ENCODE measurements at places on chromosomes 1 and 21.

GRCh38 chr1:157114183-157115121, 14.8 kb upstream of the ETV3L start:
- DNase-seq: no peak

DNA sequence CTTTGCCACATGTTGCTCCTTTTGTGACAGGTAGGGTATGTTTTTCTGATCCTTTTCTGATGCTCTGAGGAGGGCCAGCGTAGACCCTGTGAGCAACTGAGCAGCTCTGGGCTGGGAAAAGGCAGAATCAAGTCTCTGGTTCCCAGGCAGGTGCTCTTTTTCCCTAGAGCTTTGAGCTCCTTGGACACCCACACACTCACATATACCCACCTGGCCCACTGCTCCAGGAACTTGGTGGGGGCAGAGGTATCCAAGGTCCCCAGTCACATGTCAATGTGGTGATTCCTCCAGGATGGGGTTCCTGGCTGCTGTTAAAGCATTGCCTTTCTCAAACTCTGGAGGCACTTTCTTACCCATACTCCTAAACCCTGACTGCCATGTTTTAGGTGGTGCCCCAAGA, 5.4 kb downstream of the CD2 start:
- DNase-seq: no peak

GRCh38 chr1:8425150-8425780, 107.4 kb downstream of the SLC45A1 start:
- no peak for DNase-seq

- DNase-seq: no peak
Measured at GRCh38 chr21:34511181-34511580, 829 bp downstream of the KCNE1 start.

DNA sequence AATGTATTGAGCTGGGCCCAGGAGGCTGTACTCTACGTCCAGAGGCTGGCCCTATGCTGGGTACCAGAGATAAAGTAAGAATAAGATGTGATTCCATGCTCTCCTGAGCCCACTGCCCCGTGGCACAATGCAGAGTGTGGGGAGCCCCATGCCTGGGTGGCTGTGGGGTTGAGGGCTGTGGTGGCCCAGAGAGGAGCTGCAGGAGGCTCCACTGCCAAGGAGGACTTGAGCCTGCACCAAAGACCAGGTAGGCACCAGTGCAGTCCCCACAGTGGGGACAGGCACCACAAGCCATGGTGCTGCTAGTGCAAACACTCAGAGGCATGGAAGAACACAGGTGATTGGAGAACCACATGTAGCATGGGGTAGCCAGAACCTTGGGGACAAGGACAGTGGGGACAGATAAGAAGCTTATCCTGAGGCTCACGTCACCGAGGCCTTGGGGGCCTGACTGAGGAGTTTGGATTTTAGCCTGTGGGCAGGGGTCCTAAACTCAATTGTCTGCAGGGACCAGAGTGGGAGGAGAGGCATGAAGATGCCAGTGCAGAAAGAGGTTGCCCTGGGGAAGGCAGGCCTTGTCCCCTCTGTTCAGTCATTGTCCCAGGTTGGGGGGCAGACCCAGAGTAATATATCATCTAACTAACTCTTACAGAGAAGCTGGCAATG, 21.9 kb upstream of the EPS8L3 start:
- no peak for DNase-seq

- DNase-seq: peak; percentile 67
Measured at GRCh38 chr1:30911059-30911954, 2.7 kb upstream of the SDC3 start.

GRCh38 chr1:221606256-221606655, 135.6 kb downstream of the DUSP10 start:
- DNase-seq: no peak

DNA sequence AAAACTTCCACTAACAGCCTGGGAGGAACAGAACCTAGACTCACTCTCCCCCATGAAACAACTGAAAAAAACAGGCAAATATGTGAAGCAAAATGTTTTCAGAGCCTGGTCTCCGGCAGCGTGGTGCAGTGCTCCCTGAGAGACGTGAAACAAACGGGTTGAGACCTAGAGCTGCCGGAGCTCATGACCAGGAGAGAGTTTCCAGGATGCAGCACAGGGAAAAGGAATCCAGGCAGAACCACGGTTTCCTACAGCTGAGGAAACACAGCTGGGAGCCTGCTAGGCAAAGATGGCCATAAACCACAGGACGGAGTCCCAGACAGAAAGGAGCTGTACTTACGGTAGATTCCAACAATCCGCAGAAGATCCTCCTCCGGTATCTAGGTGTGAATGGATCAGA, 20.2 kb upstream of the SLC19A1 start:
- DNase-seq: no peak

DNA sequence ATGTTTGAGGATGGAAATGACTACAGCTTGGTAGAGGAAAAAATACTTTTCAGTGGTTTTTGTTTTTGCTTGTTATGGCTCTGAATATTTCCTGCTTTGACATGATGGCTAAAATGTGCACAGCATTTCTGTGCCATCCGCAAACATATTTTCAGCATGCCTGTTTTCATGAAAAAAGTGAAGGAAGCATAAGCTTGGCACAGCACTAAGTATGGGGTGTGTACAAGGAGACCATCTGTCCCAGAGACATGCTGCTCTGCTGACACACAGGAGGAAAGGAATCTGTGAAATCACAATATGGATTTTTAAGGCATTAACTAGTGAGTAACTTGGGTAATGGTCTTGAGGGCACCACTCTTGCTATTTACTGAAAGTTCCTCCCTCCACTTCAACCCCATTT, 595.5 kb downstream of the RWDD3 start:
- DNase-seq: no peak

GRCh38 chr1:157103268-157103667, 3.7 kb upstream of the ETV3L start:
- DNase-seq: no peak

GRCh38 chr1:102102276-102102780, 105.6 kb upstream of the OLFM3 start:
- DNase-seq: no peak

- DNase-seq: peak; percentile 85
Measured at GRCh38 chr1:116504308-116505156, 66.3 kb downstream of the CD58 start.

DNA sequence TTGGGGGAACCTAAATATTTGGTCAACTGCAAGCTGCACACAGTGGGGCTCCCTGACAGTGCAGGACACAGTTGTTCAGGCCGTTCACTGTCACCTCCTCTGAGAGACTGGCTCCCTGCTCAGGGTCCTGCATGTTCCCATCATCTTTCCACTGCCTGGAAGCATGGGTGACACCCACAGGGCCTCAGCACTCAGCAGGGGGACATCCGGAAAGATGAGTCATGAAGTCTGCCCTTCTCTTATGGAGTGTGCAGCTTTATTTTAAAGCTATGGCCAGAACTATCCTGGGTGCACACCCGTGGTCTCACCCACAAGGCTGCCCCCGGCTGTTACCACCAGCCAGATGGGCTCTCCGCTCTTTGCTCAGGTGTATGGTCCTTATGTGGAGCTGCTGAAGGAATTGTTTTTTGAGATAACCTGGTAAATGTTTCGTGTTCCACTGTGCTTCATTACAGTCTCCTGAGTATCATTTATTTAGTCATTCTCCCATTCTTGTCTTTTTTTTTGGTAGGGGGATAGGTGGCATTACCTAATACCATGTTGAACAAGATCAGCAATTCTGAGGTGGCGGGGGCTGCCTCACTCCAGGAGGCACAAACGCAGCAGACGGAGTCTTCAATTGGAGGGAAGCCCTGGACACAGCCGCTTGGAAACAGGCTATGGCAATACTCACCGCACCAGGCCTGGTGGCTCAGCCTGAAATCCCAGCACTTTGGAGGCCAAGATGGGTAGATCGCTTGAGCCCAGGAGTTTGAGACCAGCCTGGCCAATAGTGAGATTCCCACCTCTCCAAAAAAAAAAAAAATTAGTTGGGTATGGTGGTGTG, 14.3 kb downstream of the TRIM11 start:
- DNase-seq: peak; percentile 43

- DNase-seq: no peak
Measured at GRCh38 chr1:59105548-59106507, 191.1 kb upstream of the FGGY start.

- no peak for DNase-seq
Measured at GRCh38 chr1:8086055-8086454, 59.9 kb upstream of the ERRFI1 start.

DNA sequence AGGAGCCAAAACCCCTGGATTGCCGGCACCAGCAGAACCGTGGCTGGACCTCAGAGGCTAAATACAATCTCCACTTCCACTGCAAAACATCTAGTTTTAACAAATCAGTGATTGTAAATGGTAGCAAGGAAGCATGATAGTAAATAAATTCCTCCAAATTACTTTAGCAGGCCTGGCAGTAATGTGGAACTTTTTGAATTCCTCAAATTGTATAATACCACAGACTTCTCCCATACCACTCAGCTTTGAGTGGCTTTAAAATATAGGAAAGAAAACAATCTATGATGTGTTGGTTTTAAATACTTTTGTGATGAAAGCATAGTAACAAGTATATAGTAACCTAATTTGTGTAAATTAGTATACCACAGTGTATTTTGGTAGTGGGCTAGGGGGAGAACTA, 34.1 kb downstream of the NIBAN1 start:
- DNase-seq: no peak

DNA sequence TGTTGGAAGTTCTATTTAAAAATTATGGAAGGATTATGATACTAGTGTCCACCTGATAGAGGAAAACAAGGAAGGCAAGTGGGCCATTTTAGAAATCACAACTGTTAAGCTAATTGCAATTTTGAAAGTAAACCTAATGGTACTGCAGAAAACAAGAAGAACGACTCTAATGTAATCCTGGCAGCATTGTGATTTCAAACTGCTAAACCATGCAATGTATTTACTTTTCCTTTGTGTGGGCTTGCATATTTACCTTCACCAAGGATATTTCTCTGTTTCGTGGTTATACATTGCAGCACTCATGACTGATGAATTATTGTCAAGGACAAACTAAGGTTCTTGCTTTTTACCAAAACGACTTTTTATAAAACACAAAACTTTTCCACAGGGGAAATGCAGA, 88.1 kb downstream of the TM2D1 start:
- DNase-seq: no peak

DNA sequence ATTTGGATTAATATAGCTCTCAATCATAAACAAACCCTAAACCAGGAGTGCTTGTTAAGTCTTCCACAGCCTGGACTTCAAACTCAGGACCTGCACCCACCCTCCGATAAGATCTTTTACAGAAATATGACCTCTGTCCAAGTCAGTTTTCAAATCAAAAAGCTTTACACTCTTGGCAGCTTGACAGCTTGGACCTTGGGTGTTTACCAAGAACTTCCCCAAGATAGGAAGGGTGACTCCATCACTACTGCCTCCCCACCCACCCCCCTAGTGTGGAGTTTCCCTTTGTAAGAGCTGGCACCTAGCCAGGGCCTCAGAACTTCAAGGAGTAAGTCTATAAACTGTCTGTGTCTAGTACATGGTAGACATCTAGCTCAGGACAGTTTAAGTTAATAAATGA, 9.6 kb downstream of the BCAR3 start:
- DNase-seq: peak; percentile 72

DNA sequence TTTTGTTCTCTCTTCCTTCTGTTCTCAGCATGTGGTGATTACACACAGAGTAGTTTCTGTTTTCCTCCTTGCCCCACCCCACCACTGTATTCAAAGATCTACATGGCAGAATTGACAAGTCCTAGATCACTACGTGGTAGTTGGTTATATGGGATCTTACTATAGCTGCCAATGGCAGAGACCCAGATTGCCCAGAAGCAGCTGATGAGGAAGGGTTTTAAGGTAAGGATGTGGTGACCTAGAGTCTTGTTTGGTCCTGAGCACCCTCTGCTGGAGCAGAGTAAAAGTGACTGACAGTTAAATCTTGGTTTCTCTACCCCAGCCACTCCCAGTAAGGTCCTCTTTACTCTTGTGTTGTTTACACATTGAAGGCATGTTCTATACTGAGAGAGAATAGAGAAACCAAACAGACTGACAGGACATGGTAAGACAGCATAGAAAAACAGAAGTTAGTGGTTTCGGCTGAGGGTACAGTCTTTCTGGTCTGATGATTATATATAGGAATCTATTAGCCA, 22.8 kb upstream of the STRIP1 start:
- DNase-seq: peak; percentile 59

- peak; percentile 17 for DNase-seq
Measured at GRCh38 chr1:176691251-176692228, 228.6 kb downstream of the PAPPA2 start.

DNA sequence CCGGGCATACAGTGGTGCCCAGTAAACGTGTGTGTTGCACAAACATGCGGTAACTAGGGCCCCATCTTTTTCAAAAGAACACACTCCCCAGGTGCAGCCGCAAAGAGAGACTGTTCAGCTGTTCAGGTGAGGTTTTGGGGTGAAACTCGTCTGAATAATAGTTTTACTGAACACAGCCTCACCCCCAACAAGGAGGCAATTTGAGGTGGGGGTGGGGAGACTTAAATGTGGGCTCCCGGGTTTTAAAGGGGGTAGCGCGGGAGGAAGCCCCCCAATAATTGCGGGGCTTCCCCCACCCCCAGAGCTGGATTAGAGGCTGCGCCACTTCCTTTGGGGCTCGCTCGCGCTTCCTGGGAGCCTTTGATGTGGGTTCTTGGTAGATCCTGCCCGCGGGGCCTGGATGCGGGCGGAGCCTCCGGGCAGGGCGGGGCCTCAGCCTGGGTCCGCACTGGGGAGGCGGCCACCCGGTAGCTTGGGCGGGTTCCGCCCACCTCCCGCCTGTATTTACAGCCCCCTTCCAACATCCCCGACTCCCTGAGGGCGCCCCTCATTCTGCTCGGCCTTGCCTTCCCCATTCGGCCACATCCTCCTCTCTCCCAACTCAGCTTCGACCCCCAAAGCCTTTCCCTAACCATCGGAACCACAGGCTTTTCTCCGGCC, 6.4 kb upstream of the EPHA2 start:
- no peak for DNase-seq

- DNase-seq: no peak
Measured at GRCh38 chr1:204859861-204860267, 10.8 kb upstream of the NFASC start.

- DNase-seq: peak; percentile 14
Measured at GRCh38 chr1:15788624-15789301, 18.7 kb downstream of the UQCRHL start.

GRCh38 chr1:237146241-237146640, 104.3 kb downstream of the RYR2 start:
- DNase-seq: no peak

DNA sequence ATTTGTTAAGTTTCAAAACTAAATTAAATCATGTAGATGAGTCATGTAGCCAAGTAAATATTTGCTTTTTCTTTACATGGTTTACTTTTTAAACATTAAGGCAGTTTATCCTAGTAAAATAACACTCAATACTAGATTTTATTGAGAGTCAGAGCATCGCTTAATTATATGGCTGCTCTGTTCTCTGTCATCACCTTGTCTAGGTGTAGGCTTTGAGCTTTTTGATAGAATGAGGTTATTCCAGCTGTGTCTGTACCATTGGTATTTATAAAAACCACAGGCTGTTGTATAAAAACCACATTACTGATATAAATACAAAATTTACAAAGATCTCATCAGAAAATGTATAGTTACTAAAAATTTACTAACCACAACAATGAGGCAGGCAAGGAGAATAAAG, 42.5 kb upstream of the GPR52 start:
- DNase-seq: no peak

- no peak for DNase-seq
Measured at GRCh38 chr1:211895126-211895759, 64.7 kb upstream of the LPGAT1 start.

GRCh38 chr1:213507472-213508223, 456.6 kb downstream of the RPS6KC1 start:
- no peak for DNase-seq

Data from RCC 7860 (cell line).